ENCODE measurements at places on chromosomes 13 and 19. TPM values are rescaled to one million over a fixed set of nuclear protein-coding genes. Genes with fewer than 3 reads are reported as not detected.
A peak's percentile ranks its signal among the peaks of the same experiment; 100 is the strongest.

DNA sequence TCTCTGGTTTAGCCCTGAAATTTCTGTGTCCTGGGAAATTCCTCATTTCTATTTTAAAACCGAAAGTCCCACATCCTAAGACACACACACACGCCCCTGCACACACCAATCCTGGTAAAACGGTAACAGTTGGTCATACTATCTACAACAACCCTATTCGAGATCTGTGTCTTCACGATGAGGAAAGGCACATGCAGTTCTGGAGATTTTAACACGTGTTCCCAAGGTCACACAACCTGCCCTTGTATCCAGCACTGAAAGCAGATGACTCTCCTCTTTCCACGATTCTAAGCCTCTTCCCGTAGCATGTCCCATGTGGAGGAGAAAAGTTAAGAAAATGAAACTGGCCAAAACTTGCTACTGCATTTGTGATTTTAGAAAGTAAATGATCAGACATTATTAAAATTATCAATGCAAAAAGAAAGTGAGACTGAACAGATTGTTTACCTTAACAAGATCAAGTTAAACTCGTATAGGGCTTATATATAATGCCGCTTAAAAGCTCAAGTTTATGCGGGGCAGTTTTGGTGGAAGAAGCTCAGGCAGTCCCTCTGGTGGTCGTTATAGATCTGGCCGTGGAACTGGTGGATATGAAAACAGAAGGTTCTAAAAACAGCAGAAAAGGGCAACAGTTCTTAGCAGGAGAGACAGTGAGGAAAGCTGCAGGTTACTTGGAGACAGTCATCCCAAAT lies 32.7 kb downstream of the VSTM1 start:
- DNase-seq, result no peak

FLT3 gene
- 0.47 TPM for total RNA-seq

DNA sequence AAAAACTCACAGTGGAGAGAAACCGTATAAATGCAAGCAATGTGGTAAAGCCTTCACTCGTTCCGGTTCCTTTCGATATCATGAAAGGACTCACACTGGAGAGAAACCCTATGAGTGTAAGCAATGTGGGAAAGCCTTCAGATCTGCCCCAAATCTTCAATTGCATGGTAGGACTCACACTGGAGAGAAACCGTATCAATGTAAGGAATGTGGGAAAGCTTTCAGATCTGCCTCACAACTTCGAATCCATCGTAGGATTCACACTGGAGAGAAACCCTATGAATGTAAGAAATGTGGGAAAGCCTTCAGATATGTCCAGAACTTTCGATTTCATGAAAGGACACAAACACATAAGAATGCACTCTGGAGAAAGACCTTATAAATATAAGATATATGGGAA lies 19.4 kb upstream of the ZNF69 start:
- DNase-seq, result no peak

- no peak for DNase-seq
Observed at GRCh38 chr13:62613819-62614218, 1198.2 kb upstream of the PCDH20 start.

DNA sequence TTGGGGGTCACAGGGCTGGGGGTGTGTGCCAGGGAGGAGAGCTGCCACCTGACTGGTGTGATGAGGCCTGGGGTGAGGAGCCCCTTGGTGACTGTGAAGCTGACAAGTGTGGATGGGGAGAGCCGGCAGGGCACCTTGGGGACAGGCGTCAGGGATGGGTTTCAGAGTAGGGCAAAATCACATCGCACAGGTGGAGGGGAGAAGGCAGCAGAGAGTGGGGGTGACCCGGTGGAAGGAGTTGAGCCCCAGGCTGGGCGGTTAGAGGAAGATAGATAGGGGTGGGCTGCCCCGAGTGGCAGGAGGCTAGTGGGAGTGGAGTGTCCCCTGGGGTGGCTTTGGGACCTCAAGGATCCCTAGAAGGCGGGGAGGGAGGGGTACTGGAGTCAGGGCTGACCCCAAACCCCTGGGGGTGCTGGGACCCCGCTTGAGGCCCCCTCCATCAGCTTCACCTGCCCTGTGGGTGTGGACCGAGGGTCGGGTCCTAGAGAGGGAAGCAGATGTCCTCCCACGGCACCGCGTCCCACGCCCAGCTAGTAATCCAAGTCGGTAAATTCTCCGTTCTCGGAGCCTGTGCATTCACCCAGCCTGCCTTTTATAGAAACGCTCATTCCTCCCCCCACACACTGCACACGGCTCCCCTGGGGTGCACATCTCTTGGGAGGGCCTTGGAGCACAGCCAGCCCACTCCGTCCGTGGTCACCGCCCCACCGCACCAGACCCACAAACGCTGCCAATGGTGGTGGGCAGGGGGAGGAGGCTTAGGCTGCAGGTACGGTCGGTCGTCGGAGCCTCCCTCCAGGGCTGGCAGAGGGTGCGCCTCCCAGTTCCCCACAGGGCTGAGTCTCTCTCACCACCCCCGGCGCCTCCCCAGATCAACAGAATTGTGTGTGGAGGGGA lies 2.4 kb downstream of the CTXN1 start:
- DNase-seq, result no peak

DNA sequence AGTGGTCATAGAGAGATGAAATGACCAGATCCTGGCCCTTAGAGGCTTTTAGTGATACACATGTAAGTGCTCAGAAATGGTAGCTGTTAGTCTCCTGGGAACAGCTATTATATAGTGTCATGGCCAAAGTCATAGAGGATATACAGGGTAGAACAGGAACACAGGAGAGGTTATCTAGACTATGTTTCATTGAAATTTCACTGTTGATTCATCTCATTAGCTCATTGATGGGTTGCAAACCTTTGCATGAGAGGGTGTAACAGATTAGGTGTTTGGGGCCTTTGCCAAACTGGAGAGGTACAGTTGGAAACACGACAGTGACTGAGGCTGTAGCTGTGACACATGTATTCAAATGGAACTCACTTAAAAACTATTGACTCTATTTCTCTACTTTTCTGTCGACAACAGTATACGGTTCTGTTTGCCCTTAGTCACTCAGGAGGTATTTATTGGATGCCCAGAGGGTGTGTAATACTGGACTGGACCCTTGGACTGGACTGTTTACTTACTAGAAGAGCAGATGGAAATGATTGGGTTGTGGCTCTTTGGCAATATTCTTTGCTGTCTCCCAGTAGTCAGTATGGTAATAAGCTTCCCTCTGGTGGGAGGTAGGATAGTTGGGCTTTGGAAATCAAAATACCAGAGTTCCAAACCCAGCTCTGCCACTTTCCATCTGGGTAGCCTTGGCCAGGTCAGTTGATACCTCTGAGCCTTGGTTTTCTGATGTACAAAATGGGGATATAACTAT lies 29.8 kb downstream of the ARHGAP35 start:
- DNase-seq, result no peak

ZNF576 gene
- total RNA-seq, result 16.6 TPM

DNA sequence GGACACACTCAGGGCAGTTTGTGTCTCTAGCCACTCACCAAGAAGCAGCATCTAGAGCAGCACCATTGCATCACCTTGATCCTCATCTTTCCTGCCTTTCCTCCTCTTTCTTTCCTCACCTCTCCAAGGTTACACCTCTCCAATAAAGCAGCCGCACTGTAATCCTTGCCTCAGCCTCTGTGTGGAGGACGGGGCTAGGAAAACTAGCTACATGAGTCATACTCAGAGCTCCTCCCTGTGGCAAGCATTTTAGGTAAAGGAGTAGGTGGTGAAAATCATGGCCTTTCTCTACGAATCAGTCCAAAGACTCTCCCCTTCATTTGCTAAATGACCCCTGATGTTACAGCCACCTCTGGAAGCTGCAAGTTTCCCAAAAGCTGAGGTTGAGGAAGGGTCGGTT lies 108.9 kb downstream of the DNAJC15 start:
- DNase-seq, result peak; percentile 24

- DNase-seq, result no peak
Observed at GRCh38 chr13:37364956-37365355, 233.6 kb downstream of the POSTN start.

TEX101 gene
- 0.34 TPM for total RNA-seq

LRRC25 gene
- total RNA-seq, result 0.79 TPM

GRCh38 chr19:6576869-6577475 lies 14.0 kb downstream of the CD70 start:
- DNase-seq, result peak; percentile 60

GRCh38 chr13:100946588-100946987 lies 272.0 kb upstream of the TMTC4 start:
- no peak for DNase-seq

DNA sequence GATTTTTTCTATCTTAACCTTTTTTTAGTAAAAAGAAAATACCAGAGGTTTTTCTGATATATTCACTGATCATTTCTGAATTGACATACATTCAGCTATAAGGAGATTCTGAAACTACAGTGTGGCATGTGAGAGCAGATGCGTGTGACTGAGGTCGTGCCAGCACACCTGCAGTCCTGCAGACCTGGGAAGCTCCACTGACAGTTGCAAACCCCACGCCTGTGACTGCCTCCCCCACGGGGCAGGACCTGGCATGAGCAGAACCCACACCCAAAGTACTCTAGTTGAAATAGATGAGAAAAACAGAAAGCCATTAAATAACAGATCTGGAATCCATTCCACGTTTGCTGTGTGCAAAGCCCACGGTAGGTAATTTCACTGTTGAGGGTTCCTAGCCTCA lies 80.7 kb downstream of the TEX29 start:
- DNase-seq, result no peak

OR7A5 gene
- not detected for total RNA-seq

- no peak for DNase-seq
Observed at GRCh38 chr19:16457954-16458331, 13.8 kb downstream of the EPS15L1 start.

DNA sequence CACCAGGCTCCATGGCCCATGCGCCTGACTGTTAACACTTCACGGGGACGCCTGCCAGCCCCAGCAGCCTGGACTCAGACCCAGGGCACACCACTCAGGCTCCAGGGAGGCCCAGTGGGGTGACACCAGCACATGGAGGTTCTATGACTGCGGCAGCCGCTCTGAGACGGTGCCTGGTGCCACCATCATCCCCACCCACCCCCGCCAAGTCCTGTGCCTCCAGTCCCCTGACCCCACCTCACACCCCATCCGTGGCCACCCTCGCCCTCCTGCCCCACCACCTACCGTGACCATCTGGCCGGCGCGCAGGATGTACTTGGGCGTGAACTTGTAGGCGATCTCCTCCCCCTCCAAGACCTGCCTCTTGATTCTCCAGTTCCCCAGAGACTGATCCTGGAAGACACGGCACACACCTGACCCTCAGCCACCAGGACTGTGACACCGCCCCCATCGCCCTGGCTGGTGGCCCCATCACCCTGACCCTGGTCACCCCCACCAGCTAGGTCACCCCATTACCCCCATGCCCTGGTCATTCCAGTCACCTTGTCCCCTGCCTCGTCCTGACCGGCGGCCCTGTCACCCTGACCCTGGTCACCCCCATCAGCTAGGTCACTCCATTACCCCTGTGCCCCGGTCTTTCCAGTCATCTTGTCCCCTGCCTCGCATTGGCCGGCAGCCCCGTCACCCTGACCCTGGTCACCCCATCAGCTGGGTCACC lies 4.9 kb upstream of the TIMM13 start:
- DNase-seq, result no peak

DNA sequence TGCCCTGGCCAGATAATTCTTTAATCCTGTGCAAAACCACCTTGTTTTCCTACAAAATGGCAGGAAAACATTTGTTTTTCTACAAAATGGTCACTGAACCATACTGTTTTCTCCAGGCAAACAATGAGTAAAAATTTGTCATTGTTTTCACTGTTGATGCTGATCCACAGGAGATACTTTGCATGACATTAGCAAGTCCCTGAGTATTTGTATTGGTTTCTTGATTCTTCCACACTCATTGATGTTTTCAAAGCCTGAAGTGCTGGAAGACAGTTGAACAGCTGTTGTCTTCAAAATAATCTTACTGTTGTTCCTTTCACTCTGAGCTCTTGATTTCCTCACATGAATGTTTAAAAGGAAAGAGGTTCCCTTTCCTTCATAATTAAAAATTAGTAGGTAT lies 123.1 kb upstream of the HTR2A start:
- DNase-seq, result no peak

DNA sequence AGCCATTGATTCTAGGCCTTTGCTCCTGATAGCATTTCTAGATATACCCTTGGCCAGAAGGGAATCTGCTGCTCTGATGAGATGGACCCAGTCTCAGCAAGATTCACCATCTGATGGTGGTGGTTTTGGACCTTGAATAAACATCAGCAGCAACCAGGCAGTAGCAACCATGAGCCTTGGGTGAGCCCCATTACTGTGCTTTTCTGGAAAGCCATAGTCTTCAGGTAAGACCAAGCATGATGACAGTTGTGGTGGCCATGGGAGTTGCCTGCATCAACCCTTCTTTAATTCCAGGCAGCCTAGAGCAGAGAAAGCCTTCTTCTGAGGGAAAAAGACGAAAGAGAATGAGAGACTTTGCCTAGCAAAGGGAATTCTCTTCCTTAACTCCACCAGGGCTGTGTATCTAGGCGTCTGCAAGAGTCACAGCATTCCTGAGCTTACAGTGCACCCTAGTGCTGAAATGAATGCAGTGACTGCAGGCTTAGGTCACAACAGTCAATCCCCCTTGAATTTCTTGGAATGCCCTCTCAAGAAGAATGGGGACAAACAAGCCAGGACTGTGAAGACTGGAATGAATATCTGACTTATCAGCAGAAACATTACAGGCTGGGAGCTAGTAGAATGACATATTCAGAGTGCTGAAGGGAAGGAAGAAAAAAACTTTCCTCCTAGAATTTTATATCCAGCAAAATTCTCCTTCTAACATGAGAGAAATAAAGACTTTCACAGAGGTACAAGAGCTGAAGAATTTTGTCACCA lies 942.4 kb upstream of the PCDH20 start:
- no peak for DNase-seq

GRCh38 chr13:97385854-97386253 lies 48.1 kb upstream of the RAP2A start:
- no peak for DNase-seq

- DNase-seq, result no peak
Observed at GRCh38 chr13:57933606-57934005, 302.1 kb downstream of the PCDH17 start.

- DNase-seq, result no peak
Observed at GRCh38 chr13:52070929-52071523, 46.5 kb downstream of the UTP14C start.

ICAM5 gene
- total RNA-seq, result 0.76 TPM

ZNF763 gene
- 7.8 TPM for total RNA-seq

DNA sequence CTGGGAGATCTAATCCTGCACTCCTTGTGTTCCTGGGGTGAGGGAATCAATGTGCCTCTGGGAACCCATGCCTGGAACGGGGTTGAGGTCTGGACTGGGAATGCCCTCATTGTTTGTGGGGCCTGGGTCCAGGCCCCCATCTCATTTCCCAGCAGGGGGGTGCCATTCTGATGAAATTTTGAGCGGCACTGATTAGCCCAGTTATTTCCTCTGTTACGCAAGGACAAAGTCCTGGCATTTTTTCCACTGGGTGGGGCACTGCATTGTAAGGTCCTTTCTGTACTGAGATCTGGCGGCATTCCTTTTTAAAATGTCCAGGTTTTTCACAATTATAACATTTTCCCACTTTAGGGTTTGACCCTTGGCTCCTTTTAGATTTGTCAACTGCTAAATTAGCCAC lies 14.8 kb downstream of the FPR3 start:
- no peak for DNase-seq

TNFRSF19 gene
- total RNA-seq, result 0.55 TPM

DNA sequence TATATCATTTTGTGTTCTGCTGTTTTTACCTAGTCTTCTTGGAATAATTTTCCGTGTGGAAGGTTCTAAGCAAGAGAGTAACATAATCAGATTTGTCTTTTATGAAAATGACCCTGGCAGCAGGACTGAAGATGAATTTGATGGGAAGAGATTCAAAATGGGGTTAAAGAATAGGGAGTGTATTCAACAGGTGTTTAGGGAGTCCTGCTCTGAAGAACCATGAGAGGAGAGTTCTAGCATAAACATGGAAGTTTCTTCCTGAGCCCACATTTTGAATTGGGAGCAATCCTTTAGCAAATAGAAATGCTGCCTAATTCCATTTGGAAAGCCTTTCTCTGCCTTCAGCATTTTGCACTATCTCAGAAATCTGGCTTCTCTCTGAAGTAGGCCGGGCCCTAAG lies 127.0 kb downstream of the CDK8 start:
- DNase-seq, result no peak
